ENCODE measurements at places on chromosomes 5 and 9. TPM values are rescaled to one million over a fixed set of nuclear protein-coding genes. Genes with fewer than 3 reads are reported as not detected.

The TRPM3 gene
- not detected for total RNA-seq

The ARID3C gene
- total RNA-seq, result 0.23 TPM

The PTCD2 gene
- 10.2 TPM for total RNA-seq

The ADAMTS2 gene
- 0.22 TPM for total RNA-seq

The ERGIC1 gene
- total RNA-seq, result 327 TPM

The CCDC183 gene
- total RNA-seq, result 0.16 TPM

The HRCT1 gene
- total RNA-seq, result 0.38 TPM

The SPATA9 gene
- not detected for total RNA-seq

The DCANP1 gene
- total RNA-seq, result not detected

The C5orf52 gene
- total RNA-seq, result not detected

The HCN1 gene
- total RNA-seq, result not detected

The NR5A1 gene
- total RNA-seq, result not detected

The TGFBI gene
- 1,898 TPM for total RNA-seq

The PRR16 gene
- not detected for total RNA-seq

The RFESD gene
- 2.4 TPM for total RNA-seq

The CRB2 gene
- 0.11 TPM for total RNA-seq

The LYSMD3 gene
- total RNA-seq, result 8.9 TPM

The PCDHB9 gene
- 0.08 TPM for total RNA-seq

All from A549 treated with CORT108297 at 1 μM for 4 hours (cell line).